ENCODE measurements at places on chromosomes 2 and 18. TPM values are rescaled to one million over a fixed set of nuclear protein-coding genes. Genes with fewer than 3 reads are reported as not detected.
A peak's percentile ranks its signal among the peaks of the same experiment; 100 is the strongest.

GRCh38 chr18:53457068-53457467, 767.4 kb downstream of the MBD2 start:
- no peak overlapping the region for H3K4me3 ChIP-seq
- DNase-seq, result no peak
- no peak overlapping the region for H3K27ac ChIP-seq
- no peaks in the 10 kb centered on the region for H3K4me1 ChIP-seq
- H3K36me3 ChIP-seq, result no peaks in the 10 kb centered on the region

- H3K4me3 ChIP-seq, result no peak overlapping the region
- no peak overlapping the region for H3K27ac ChIP-seq
- H3K4me1 ChIP-seq, result no peaks in the 10 kb centered on the region
- no peak for DNase-seq
- H3K36me3 ChIP-seq, result no peaks in the 10 kb centered on the region
These were observed 595.9 kb upstream of the LRRTM4 start for GRCh38 chr2:78118037-78118436.

GRCh38 chr2:205218056-205218455, 464.2 kb upstream of the NRP2 start:
- no peaks in the 10 kb centered on the region for H3K4me1 ChIP-seq
- H3K27me3 ChIP-seq, result no peaks in the 10 kb centered on the region
- H3K36me3 ChIP-seq, result no peaks in the 10 kb centered on the region

DNA sequence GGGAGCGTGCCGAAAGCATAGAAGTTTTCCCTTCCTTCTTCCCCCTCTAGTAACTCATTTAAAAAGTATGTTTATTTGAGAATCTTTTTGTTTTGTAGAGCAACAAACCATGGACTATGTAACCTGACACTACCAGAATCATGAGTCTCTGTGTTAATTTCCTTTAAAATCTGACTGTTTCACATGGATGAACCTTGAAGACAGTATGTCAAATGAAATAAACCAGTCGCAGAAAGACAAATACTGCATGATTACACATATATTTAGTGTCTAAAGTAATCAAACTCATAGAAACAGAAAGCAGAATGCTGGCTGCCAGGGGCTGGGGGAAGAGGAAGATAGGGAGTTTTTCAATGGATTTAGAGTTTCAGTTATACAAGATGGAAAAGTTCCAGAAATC, 32.3 kb downstream of the PTPN2 start:
- peaks cover 5% of the 10 kb centered on the region for H3K4me1 ChIP-seq
- no peaks in the 10 kb centered on the region for H3K27me3 ChIP-seq
- H3K36me3 ChIP-seq, result peaks cover 3% of the 10 kb centered on the region
- no peak overlapping the region for H3K27ac ChIP-seq

GRCh38 chr2:202335791-202336467, 40.2 kb upstream of the BMPR2 start:
- H3K27ac ChIP-seq, result no peak overlapping the region
- no peaks in the 10 kb centered on the region for H3K36me3 ChIP-seq
- H3K27me3 ChIP-seq, result no peaks in the 10 kb centered on the region
- H3K4me3 ChIP-seq, result no peak overlapping the region

DNA sequence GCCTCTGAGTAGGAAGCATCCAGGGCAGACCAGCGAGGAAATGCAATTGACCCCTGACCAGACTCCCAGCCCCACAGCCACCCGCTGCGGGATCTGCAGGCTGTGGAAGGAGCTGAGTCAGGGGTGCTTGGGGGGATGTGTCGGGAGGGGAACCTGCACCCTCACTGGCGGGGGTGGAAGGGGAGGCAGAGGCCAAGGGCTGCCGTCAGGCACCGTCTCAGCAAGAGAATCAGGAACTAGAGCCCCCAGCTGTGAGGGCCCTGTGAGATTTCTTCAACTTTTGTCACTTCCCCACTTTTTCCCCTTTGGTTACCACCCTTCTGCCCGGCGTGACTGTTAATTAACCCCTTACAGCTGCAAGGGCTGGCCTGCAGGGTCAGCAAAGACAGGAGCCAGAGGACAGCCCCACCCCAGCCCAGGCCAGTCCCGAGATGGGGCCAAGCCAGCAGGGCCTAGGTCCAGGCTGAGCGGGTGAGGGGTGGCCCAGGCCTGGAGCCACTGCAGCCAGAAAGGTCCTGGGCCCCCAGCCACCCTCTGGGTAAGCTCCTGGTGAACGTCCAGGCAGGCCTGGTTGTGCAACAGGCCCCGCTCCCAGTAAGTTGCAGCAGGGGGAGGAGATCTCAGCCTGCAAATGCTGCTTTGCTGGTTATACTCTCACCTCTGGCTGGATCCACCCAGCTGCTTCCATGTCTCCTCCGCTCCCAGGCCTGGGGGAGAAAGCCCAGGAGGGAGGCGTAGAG, 147.0 kb upstream of the ID2 start:
- no peak overlapping the region for H3K4me3 ChIP-seq
- H3K27me3 ChIP-seq, result no peaks in the 10 kb centered on the region
- no peak overlapping the region for H3K27ac ChIP-seq
- H3K36me3 ChIP-seq, result no peaks in the 10 kb centered on the region

DNA sequence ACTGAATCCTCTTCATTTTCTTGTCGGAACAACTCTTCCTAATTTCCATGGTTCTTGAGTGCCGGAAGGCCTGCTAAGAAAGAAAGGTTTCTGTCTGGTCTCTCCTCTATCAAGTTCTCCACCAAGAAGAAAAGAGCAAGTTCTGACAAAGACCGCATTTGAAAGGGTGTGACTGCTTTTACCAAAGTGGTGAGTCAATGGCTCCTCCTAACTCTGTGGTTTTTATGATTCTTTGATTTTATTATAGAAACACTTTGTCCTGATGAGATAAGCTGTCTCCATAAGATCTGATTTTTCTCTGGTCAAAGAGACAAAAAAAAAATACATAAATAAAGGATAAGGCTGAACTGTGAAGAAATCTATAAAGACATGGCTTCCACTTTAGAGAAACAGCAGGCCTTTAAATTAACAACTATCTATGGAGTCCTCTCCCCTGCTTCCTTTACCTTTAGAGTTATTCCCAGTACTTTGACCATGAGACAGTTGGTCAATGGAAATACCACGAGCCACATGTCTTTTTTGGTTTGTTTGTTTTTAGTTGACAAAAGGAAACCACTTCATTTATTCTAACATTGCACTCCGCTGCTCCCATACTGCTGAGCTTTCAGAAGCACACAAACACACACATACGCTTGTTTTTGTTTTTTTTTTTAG, 67.7 kb downstream of the REL start:
- no peak for DNase-seq
- no peaks in the 10 kb centered on the region for H3K4me1 ChIP-seq
- H3K27ac ChIP-seq, result no peak overlapping the region
- H3K27me3 ChIP-seq, result no peaks in the 10 kb centered on the region
- H3K4me3 ChIP-seq, result no peak overlapping the region

DNA sequence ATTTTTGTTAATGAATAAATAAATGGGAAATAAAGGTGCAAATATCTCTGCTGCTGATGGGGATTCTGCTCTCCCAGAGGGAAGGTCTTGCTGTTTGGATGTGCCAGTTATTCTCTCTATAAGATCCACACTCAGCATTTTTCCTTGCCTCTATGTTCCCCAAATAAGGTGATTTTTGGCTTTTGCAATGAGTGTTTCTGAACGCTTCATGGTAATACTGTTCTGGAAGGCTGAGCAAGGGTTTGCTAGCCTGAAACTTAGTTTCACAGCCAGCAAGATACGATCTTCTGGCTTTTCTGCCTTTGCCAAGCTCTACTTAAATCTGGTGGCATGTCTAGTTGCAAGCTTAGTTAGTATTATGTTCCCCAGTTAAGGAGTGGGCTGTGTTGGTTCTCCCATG, 114.6 kb downstream of the LPIN1 start:
- no peaks in the 10 kb centered on the region for H3K36me3 ChIP-seq
- no peak overlapping the region for H3K4me3 ChIP-seq
- DNase-seq, result no peak
- no peaks in the 10 kb centered on the region for H3K27me3 ChIP-seq
- H3K27ac ChIP-seq, result no peak overlapping the region

DNA sequence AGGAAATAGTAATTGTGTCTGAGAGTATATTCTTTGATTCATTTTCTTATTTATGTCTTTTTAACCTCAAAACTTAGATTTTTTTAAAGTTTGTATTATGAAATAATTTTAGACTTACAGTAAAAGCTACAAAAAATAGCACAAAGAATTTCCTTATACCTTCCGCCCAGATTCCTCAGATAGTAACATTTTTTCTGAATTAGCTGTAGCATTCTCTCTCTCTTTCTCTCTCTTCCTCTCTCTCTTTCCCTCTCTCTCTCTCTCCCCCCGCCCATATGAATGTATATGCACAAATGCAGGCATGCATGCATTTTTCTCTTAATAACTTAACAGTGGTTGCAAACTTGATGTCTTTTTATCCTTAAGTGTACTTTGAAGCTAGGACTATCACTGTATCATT, 361.1 kb upstream of the NRP2 start:
- DNase-seq, result no peak
- no peaks in the 10 kb centered on the region for H3K36me3 ChIP-seq
- H3K27ac ChIP-seq, result no peak overlapping the region
- no peaks in the 10 kb centered on the region for H3K27me3 ChIP-seq

DNA sequence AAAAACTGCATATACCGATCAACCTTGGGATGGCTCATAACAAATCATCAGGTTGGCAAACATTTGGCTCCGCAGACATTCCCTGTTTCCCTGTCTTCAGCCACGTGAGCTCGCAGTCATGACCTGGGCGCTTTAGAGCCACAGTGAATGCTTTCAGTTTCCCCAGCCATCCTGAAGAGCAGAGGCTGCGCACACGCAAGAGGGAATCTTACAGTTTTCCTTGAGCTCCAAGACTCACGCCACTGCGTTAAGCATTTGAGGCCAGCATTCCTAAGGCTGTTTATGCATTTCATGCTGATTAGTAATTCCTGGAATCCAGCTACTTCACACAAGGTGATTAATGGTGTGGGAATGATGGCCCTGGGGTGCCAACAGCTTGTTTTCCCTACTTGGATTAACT, 95.1 kb downstream of the MTCL1 start:
- peak; percentile 39 for DNase-seq
- no peak overlapping the region for H3K4me3 ChIP-seq
- peak overlapping the region; percentile 56 for H3K27ac ChIP-seq
- no peaks in the 10 kb centered on the region for H3K4me1 ChIP-seq
- peaks cover 2% of the 10 kb centered on the region for H3K36me3 ChIP-seq

Gene KCNG3
- 0.88 TPM for total RNA-seq

Gene ZDBF2
- total RNA-seq, result 10.5 TPM

Gene CTNNA2
- not detected for total RNA-seq

Gene SLC38A11
- total RNA-seq, result 20.0 TPM

Gene MOGAT1
- total RNA-seq, result not detected

Gene ZSCAN30
- total RNA-seq, result 20.7 TPM

All from kidney (tissue), 22 donors.